ENCODE measurements at places on chromosomes 5 and 9.

DNA sequence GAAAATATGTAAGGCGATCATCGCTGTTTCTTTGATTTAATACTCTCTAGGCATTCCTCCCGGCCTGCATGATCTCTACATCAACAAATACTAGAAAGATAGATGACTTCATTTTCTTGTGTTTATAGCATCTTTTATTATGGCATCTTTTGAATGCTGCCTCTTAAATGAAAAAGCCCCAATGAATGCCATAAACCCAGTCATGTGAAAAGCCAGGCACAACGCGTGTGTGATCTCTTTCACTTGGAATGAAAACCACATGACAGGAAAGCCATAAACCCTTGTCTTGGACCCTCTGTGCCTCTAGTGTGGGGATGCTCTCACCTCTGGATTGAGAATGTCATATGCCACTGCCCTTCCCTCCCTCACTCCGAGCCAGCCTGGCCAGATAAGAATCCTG is 476.2 kb downstream of the SEMA5A start:
- no peak for DNase-seq

DNA sequence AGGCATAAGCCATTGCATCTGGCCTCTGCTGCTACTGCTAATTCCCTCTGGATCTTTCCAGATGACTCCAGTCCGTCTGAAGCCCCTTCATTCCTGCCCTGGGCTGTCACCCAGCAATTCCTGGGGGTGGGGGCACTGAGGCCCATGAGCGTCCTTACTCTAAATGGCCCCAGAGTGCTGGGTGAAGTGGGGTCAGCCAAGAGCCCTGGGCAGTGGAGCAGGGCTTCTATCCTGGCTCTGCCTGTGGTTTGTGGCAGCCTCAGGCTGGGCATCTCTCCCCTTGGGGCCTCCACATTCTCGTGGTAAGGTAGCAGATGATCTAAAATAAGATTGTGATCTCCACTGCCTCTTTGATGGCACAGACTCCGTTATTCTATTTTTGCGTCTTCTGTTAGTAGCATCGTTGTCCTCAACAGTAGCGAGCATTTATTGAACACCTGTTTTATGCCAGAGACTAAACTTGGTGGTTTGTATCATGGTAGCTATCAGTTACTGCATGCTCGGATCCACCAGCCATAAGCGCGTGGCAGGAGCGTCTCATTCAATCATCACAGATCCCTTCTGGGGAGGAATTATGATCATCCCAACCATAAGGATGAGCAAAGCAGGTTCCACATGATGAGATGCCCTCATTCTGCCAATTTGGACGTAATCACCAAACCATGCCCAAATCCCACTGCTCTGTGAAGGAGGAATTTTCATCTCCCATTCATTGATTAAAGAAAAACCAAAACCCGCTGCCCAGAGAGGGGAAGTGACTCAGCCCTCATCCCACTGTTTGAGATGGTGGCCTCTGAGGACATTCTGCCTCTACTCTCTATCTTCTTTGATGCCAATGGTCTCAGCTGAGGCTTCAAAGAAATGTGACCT is 21.9 kb upstream of the DUSP1 start:
- no peak for DNase-seq

- DNase-seq = no peak
Observed at GRCh38 chr9:114827641-114828302, 21.9 kb upstream of the TNFSF15 start.

- no peak for DNase-seq
Observed at GRCh38 chr5:1702318-1702717, 97.3 kb downstream of the MRPL36 start.

DNA sequence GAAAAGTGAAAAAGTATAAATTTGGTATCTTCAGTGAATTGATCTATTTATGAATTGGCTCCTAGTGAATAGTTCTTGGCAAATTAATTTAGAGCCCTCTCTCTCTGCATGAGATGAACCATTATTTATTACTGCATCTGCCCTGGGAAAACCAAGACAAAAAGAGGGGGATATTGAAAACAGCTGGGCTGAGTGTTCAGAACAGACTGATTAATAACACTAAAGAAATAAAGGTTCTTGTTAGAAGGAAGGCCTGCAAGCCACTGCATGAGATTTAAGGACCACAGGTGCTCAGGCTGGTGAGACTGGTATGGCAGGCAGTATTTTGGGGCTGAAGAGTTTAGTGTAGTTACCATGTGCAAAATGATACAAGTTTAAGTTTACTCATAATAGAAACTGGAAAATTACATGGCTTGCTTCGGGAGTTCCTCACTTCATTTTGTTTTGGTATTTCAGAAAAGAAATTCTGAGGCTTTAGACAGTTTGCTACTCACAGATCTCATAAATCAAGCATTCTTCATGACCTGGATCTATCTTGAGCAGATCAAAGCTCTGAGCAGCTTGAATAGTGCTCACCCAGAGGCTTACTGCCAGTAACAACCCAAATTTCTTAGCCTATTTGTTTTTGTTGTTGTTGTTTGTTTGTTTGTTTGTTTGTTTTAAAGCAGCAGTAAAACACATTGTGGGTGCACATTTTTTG is 56.1 kb downstream of the KIAA1958 start:
- no peak for DNase-seq

GRCh38 chr5:2714805-2715204 is 36.7 kb downstream of the IRX2 start:
- DNase-seq = no peak

- no peak for DNase-seq
Observed at GRCh38 chr5:111535879-111536549, 23.7 kb upstream of the STARD4 start.

DNA sequence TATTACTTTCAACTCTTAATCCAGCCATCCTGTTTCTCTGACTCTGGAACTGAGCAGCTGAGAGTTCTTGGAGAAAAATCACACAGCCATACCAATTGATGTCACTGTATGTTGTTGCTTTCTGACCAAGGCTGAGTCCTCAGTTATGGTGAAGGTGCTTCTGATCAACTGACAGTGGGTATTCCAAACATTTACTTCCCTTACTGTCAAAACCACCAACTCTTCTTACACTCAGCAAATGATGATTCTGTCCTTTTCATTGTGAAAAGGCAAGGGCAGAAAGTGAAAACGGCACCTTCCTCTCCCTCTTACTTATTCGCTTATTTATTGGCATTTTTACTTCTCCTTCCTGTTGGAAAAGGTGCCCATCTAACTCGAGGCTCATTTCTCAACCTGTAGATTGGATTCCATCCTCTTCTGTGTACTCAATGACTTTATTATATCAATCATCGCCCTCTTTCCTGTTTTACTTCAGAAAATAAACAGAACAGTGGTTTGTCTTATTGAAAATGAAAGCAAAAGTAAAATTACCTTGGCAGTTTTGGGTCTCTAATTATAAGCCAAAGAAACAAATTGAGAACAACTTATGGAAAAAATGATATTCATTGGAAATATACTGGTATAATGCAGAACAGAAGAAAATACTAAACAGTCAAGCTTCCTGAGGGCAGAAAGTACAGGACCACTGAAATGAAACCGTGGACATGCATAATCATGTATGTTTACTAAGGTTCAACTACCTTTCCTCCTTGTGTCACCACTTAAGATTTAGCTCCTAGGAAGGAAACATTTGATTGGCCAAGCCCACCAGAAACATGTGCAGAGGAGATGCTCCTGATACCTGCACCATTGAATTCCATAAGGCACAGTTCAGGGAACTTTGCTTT is 104.5 kb upstream of the CHD1 start:
- no peak for DNase-seq

DNA sequence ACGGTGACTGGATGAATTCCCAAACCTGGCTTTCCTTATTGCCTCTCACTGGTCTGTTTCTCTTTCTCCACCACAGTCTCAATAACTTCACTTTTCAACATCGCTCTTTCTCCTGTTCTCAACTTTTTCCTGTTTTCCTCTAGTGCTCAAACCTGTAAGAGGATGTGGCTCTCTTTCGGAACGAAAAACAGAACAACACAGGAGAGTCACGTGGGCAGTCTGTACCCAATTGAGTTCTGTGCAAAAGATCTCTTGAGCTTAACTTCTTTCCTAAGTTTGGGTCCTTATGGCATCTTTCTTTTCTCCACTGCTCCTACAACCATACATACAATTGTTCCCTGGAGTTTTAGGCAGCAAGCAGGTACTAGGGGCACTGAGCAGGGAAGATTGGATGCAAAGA is 8.9 kb downstream of the HAVCR1 start:
- no peak for DNase-seq

- no peak for DNase-seq
Observed at GRCh38 chr5:68329554-68330255, 114.1 kb downstream of the PIK3R1 start.

GRCh38 chr5:9157811-9158210 is 388.1 kb downstream of the SEMA5A start:
- no peak for DNase-seq

- DNase-seq = no peak
Observed at GRCh38 chr9:92332577-92333281, 7.0 kb downstream of the CENPP start.

DNA sequence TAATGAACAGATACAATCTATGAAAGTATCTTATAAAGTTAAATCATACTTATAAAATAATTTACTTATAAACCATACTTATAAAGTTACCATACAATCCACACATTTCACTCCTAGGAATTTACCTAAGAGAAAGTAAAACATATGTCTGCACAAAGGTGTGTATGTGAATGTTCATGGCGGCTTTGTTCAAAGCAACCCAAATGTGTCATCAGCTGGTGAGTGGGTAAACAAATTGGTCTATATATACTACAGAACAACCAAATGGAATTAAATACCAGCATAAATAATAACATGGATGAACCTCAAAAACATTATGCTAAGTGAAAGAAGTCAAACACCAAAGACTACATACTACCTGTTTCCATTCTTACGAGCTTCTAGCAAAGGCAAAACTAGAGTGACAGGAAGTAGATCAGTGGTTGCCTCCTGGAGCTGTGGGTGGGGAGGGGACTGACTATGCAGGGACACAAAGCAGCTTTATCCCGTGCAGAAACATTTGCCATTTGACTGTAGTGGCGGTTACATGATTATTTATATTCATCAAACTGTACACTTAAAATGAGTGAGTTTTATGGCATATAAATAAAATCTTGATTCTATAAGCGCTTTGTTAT is 10.6 kb downstream of the TRAF1 start:
- no peak for DNase-seq

DNA sequence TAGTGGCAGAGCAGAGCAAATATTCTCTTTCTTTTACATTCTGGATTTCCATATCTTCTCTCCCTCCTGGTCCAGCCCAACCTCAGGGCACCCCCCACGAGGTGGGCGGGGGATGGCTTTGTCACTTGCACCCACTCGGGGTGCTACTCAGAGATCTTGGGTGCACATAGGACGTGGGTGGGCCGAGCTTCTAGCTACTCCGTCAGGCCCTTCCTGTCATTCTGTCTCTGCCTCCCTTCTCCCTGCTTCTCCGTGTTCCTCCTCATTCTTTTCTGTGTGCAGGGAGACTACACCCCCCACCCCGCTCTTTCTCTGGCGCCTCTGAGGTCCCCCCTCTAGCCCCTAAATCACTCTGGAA is 19.5 kb downstream of the PCDHGC5 start:
- DNase-seq = no peak

DNA sequence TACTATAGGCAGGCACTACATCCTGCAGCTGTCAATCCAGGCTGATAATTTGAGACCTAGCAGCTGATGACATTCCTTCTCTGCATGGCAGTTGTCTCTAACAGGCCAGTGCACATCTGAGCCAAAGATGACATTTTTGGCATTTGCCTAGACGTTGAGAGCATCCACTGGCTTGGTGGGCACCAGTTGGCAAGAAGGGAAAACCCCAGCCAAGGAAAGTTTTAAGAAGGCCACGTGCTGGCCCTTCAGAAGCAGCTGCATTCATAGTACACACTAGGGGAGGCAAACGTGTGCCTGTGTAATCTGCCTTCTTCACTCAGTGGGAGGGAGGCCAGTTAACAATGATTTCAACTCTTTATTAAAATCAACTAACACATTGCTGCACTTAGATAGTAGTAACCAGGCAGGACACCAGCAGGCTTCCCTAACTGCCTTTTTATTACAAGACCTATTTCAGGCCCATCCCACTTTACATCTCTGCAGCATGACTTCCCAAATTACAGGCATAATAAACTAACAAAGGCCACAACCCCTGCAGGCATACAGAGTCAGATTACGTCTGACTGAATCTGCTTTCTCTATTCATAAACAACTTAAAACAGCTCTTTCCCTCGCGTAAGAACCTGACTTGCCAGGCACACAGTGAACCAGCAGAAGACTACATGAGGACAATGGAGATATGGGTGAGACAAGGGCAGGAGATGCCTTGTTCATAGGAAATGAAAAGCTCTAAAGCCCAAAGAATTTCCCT is 576.3 kb downstream of the PDE4D start:
- DNase-seq = no peak

GRCh38 chr5:178432421-178433272 is 157.5 kb downstream of the COL23A1 start:
- no peak for DNase-seq

- no peak for DNase-seq
Observed at GRCh38 chr9:127262602-127263001, 2.0 kb upstream of the GARNL3 start.

GRCh38 chr9:4137234-4137633 is 162.6 kb downstream of the GLIS3 start:
- DNase-seq = no peak

DNA sequence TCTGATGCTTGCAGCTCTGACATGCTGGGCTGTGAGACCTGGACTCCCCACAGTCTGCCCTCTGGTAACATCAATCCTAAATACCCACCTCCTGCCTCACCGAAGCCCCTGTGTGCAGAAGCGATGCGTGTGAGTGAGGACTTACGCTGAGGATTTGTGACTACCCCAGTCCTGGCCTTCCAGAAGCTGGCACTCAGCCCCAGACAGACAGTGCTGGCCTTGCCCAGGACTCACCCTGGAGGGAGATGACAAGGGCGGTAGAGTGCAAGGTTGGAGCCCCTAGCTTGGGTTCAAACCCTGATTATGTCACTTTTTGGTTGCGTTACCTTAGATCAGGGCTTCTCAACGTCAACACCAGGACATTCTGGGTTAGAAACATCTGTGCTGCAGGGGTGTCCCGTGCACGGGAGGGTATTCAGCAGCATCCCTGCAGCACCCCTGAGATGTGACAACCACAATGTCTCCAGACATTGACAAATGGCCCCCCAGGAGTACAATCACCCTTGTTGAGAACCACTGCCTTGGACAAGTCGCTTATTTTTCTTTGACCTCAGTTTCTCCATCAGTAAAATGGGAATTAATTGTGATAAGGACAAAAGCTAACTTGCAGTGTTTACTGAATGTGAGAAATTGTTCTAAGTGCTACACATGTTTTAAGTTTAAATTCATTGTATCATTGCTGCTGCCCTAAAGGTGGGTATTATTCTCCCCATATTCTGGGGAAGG is 23.5 kb upstream of the TTLL11 start:
- DNase-seq = no peak

GRCh38 chr5:155019601-155020226 is 6.2 kb downstream of the KIF4B start:
- DNase-seq = no peak

DNA sequence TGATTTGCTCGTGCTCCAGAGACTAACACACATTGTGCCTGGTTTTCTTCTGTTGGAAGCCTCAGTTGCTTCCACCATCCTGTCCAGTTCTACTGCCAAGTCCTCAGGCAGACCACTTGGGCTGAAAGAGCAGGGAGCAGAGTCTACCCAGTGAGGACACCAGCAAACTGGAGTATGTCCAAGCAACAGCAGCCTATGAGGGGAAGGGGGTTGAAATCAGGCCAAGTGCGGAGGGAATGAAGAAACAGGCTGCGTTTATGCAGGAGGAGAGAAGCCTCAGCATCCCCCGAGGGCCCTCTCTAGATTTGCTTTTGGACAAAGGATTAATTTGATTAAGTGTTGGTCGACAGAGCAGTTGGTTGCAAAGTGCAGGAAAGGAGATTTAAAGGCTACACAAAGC is 14.5 kb downstream of the DOCK2 start:
- DNase-seq = no peak

GRCh38 chr5:6726006-6726405 is 12.8 kb downstream of the TENT4A start:
- DNase-seq = no peak
